ENCODE measurements at places on chromosomes 6 and 20.

GRCh38 chr6:142685852-142686506 is 259.0 kb downstream of the HIVEP2 start:
- DNase-seq: no peak

- no peak for DNase-seq
Observed at GRCh38 chr6:164206807-164207423, 792.4 kb downstream of the QKI start.

DNA sequence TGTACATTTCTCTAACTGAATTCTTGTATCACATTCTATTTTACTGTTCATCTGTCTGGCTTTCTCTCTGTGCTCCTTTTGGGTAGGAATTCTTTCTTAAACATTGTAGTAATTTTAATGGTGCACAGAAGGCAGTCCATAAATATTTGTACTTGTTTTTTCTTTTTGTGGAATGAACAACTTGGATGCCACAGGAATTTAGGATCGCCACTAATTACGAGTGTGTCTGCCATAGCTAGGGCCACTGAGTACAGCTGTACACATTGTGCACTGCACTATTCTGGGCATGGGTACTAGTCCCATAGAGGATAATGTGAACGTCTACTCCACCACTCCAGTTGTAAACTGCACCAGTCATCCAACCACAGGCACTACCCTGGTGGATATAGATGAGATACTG is 39.3 kb upstream of the TMEM200A start:
- DNase-seq: no peak

- DNase-seq: no peak
Observed at GRCh38 chr6:88520445-88520844, 354.3 kb upstream of the CNR1 start.

- no peak for DNase-seq
Observed at GRCh38 chr6:127392301-127392700, 48.9 kb upstream of the ECHDC1 start.

DNA sequence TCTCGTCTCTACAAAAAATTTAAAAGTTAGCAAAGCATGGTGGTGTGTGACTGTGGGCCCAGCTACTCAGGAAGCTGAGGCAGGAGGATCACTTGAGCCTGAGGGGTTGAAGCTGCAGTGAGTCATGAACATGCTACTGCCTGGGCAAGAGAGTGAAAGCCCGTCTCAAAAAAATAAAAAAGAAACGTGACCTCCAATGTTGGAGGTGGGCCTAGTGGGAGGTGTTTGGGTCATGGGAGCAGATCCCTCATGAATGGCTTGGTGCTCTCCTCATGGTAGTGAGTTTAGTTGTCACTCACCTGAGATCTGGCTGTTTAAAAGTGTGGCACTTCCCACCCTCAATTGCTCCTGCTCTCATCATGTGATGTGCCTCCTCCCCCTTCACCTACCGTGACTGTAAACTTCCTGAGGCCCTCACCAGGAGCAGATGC is 24.3 kb downstream of the RBL1 start:
- DNase-seq: no peak

GRCh38 chr6:128882991-128883611 is at the start of gene LAMA2:
TSS of gene LAMA2 (plus strand) at chr6:128883138. CDS start at chr6:128883246, 108 bp downstream.
- peak; percentile 4 for DNase-seq

GRCh38 chr6:109791301-109791700 is 100.2 kb downstream of the FIG4 start:
- no peak for DNase-seq

DNA sequence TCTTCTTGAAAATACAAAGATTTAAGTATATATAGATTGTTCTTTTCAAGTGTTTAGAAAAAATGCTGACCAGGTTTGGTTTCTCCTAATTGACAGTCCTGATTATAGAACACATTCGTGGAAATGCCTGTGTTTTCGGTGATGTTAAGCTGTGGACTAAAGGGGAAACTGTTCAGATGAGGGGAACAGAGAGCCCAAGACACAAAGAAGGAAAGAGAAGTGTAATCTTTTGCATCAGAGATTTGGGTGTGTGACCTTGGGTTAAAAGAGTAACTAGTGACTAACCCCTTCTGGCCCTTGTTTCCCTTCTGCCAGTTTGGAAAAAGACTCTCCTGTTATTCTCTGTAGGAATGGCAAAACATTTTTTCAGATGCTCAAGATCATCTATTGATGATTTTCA is 331.3 kb downstream of the RIMS1 start:
- DNase-seq: no peak

- DNase-seq: no peak
Observed at GRCh38 chr20:39016506-39016905, 54.4 kb downstream of the DHX35 start.

DNA sequence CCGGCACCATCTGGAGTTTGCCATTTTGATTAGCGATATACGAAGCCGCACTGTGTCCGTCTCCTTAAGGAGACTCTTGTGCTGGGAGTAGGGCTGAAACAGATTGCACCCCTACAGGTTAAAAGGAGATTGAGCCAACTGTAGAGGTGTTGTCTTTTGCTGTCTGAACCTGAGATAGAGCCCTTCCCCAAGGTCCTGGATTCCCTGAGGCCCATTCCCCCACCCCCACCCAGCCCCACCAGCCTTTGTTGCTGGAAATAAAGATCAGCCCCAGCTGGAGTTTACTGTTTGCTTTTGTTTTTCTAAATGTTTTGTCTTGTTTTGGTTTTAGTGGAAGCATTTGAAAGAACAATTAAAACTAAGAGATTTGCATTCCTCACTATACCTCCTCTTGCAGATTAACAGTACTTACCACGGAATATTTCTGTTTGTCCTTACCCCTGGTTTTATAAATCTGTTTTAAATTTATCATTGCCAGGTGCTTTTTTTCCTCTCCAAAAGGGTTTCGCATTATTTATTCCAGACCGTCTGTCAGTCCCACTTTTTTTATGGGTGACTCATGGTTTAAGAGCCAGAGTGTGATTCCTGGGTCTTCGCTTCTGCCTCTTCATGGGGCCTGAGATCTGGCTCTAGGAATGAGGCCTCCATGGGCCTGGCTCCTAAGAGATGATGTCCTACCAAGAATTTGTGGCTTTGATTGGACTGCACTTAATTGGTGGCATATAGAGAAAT is 169.2 kb downstream of the DTNBP1 start:
- no peak for DNase-seq

DNA sequence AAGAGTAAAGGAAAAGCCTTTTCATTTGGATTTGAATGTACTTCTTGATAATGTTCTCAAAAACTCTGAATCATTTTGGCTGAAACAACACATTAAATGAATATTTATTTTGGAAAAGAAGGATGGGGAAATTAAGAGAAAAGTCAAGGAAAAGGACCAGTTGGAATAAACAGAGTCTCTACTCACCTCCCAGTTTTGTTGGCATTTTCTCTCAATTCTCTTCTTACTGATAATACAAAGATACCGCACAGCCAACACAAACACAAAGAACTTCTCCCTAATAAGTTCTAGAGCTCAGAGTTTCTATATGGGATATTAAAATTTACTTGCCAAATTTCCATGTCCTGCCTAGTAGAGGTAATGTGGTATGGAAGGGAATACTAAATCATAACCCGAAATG is 13.1 kb downstream of the EPM2A start:
- no peak for DNase-seq

- no peak for DNase-seq
Observed at GRCh38 chr6:31460361-31461025, 37.5 kb upstream of the MICB start.

DNA sequence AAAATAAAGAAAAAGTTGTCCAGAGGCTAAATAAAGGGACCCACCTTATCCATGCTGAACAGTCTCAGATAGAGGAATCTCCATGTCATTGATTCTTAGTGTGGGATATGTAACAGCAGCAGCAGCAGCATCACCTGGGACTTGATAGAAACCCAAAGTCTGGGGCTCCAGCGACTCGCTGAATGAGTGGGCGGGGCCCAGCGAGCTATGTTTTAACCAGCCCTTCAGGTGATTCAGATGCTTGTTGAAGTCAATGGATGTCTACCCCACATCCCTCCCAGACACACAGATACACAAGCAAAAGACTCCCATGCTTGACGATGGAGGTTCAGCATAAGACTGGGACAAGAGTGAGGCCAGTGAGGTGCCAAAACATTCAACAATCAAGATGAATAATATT is 298.6 kb downstream of the UBE3D start:
- DNase-seq: no peak

GRCh38 chr20:33475381-33476152 is 14.3 kb upstream of the CBFA2T2 start:
- DNase-seq: no peak

GRCh38 chr6:151409260-151409659 is 17.9 kb upstream of the ZBTB2 start:
- no peak for DNase-seq

GRCh38 chr6:141403103-141403502 is 729.6 kb upstream of the GJE1 start:
- DNase-seq: no peak

GRCh38 chr6:169190144-169190584 is 63.5 kb downstream of the THBS2 start:
- DNase-seq: no peak

DNA sequence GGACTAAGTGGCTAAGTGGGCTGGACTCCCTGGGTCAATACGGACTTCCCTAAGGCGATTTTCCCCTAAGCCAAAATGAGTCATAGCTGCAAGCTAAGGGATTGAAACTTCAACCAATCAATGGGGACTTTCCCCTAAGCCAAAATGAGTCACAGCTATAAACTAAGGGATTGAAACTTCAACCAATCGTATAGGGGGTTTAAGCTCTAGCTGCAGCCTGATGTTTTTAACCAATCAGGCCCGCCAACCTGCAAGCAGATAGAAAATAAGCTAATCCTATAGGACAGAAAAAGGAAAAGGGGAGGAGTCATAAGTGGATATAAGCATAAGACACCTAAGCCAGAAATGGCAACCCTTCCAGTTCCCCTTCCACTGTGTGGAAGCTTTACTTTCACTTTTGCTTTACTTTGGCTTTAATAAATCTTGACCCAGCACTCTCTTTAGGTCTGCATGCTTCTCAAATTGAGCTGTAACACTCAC is 655.0 kb upstream of the HS3ST5 start:
- DNase-seq: peak; percentile 2

DNA sequence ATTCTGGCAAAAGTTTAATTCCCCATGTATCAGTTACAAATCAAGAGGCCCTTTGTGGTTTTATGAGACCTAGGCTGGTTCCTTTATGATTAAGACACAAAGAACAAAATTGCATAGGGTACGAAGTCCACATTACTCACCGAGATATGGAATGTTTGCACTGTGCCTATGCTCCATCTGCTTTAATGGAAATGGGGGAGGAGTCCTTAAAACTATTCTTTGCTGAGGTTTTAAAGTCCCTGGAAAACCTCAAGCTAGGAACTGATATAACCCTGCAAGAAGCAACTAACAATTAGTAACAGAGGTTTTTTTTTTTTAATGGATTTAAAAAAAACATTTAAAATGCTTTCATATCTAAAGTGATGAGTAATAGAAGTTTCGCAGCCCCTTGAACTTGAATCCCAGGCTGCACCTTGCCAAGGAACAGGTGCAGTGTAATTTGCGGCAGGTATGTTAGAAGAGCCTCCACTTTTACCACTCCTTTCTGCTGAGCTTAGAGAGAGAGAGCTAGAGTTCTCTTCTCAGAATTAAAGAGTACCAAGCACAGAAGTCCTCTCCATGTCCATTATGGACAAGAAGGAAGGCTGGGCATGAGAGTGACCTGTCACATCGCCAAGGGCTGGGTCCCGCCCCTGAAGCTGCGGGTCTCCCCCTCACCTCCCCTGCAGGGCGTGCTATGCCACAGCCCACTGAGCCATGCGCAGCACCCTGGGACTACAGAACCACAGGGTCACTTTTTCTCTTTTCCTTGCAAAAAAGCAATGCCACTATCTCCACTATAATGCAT is 2.3 kb downstream of the SERPINB1 start:
- DNase-seq: peak; percentile 62

GRCh38 chr20:23350904-23351838 is 580 bp downstream of the NXT1 start:
- peak; percentile 58 for DNase-seq

DNA sequence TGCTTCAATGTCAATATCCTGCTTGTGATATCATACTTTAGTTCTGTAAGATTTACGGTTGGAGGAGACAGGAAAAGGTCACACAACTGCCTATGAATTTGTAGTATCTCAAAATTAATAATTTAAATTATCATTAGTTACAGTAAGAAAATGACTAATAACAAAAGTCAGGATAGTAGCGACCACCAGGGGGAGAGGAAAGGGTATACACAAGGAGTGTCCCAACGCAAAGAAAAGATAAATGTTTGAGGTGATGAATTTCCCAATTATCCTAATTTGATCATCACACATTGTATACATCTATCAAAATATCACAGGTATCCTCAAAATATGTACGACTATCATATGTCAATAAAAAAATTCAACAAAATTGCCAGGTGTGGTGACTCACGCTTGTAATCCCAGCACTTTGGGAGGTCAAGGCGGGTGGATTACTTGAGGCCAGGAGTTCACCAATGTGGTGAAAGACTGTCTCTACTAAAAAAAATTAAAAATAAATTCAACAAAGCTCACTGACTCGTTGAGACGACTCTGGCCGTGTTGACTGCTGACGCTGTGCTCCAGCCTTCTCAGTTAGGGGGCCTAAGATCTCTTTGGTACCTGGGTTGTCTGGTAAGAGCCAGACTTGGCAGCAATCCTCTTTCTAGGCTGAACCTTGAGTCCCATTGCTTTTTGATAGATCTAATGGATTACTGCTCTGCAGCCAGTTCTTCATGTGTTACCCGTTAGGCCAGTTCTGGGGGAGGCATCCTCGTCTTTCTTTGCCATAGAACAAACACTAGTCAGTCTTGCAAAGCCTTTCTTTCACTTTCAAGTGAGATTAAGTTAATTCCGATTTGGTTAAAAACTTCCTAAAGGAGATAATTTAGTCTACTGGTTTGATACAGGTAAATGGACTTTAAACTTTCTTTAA is 9.0 kb upstream of the OVOL2 start:
- no peak for DNase-seq

DNA sequence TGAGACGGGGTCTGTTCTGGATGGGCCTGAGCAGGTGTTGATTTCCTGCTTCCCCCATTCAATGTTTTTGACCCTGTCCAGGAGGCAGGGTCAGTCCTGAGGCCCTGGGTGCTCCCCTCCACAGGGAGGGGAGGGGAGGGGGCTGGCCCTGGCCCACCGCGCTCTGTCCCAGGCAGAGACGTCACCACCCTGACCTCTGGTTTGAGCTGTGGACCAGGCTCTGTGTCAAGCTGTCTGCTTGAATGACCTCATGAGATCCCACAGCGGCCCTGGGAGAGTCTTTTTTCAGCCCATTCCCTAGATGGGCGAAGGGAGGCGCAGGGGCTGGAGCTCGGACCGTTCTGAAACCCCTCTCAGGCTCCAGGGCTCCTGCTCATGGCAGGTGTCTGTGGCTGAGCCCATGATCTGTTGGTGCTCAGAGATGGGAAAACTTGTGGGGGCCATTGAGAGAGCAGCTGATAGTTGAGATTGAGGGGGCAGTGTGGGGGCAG is 8.9 kb upstream of the LKAAEAR1 start:
- DNase-seq: no peak

GRCh38 chr6:87698547-87699006 is 3.5 kb downstream of the AKIRIN2 start:
- DNase-seq: peak; percentile 87

DNA sequence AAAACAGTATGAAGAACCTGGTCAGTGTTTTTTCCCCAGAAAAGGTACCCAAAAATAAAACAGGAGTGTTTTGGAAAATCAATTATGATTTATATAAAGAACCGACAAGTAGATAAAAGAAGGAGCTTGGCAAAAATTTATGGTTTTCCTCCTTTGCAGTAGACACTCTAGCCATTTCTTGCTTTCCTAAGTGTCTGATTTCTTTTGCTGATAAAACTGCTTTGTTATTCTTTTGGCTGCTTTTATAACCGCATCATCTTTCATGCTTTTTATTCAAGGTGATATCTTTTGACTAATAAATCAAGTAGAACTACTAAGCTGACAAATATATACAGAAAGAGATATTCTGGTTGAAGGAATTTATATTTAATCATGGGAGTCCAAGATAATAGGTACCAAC is 16.6 kb downstream of the ATG5 start:
- DNase-seq: no peak

GRCh38 chr20:9374480-9374879 is 139.9 kb upstream of the LAMP5 start:
- DNase-seq: no peak
